ENCODE measurements at places on chromosomes 16 and 17. TPM values are rescaled to one million over a fixed set of nuclear protein-coding genes. Genes with fewer than 3 reads are reported as not detected.

MAPT gene
- 2.2 TPM for total RNA-seq

SUZ12 gene
- 16.6 TPM for total RNA-seq

GP1BA gene
- total RNA-seq = not detected

HOXB9 gene
- 0.10 TPM for total RNA-seq

MARVELD3 gene
- total RNA-seq = 1.4 TPM

UTP18 gene
- 35.0 TPM for total RNA-seq

SLC46A1 gene
- 7.4 TPM for total RNA-seq

DPEP2NB gene
- not detected for total RNA-seq

MAF gene
- 19.3 TPM for total RNA-seq

SLC6A2 gene
- not detected for total RNA-seq

HID1 gene
- 2.6 TPM for total RNA-seq

IKZF3 gene
- 0.34 TPM for total RNA-seq

TBC1D3I gene
- total RNA-seq = 0.11 TPM

TSR3 gene
- total RNA-seq = 63.3 TPM

C17orf78 gene
- total RNA-seq = not detected

SNX20 gene
- total RNA-seq = not detected

KRTAP9-7 gene
- not detected for total RNA-seq

RASD1 gene
- 0.48 TPM for total RNA-seq

ABCA6 gene
- not detected for total RNA-seq

KRTAP4-3 gene
- not detected for total RNA-seq

HOXB3 gene
- total RNA-seq = not detected

SSTR5 gene
- not detected for total RNA-seq

SOX9 gene
- 33.8 TPM for total RNA-seq

CHST4 gene
- total RNA-seq = not detected

MT4 gene
- not detected for total RNA-seq

ADAP2 gene
- total RNA-seq = 1.1 TPM

KCNJ12 gene
- total RNA-seq = 1.2 TPM

Data from astrocyte (in vitro differentiated cells and primary cell).